ENCODE measurements at places on chromosomes 4 and X.

GRCh38 chr4:41281038-41281634 lies 24.4 kb downstream of the UCHL1 start:
- DNase-seq, result peak; percentile 47

GRCh38 chr4:24793219-24794005 lies 2.0 kb upstream of the SOD3 start:
- no peak for DNase-seq

- DNase-seq, result no peak
These were observed 35.5 kb upstream of the CCKAR start for GRCh38 chr4:26525771-26526150.

- DNase-seq, result no peak
These were observed 12.0 kb upstream of the CD38 start for GRCh38 chr4:15765910-15766697.

- no peak for DNase-seq
These were observed 6.0 kb upstream of the MAEA start for GRCh38 chr4:1283711-1284110.

DNA sequence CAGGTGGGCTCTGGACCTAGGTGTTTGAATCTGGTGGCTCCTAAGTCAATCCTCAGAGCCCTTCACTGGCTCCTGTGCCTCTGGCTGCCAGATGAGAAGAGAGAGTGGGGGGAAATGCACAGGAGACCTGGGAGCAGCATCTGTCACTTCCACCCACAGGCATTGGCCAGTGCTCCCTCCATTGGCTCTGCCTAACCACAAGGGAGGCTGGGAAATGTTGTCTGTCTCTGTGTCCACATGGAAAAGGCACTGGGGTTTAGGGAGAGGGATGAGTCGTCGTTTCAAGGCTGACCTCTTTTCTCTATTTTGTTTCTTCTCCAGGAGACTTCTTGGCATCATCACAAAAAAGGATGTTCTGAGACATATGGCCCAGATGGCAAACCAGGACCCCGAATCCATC lies 76.4 kb downstream of the CLCN4 start:
- DNase-seq, result no peak

GRCh38 chr4:109441862-109442458 lies 8.3 kb downstream of the SEC24B start:
- no peak for DNase-seq

- DNase-seq, result no peak
These were observed 106.8 kb downstream of the ARSJ start for GRCh38 chr4:113872426-113873260.

GRCh38 chr4:88090898-88091297 lies 67.5 kb downstream of the ABCG2 start:
- no peak for DNase-seq

DNA sequence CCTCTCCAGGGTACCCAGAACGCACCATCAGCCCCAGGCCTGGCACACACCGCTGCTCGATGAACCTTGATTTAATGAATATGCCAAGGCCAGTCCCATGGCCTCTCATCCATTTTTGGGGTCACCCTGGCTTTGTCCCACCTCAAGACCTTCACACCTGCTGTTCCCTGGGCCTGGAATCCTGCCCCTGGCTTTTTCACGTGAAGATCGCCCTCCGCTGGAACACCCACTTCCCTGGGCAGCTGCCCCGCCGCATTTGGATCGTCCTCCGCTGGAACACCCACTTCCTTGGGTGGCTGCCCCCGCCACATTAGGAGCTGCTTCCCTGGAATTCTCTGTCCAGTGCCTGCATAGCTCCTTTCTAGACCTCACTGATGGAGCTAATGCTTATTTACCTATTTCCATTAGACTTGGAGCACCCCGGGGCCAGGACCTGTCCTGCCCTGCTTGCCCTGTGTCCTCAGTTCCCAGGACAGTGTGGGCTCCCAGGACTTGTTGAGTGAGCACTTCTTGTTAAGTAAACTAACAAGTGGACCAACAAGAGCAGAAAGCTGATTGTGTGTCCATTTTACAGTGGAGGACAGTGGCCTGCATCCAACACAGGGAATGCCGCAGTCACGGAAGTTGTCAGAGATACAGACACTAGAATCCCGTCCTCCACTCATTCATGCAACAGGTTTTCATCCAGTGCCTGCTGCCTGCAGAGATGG lies 12.5 kb downstream of the BLOC1S4 start:
- DNase-seq, result no peak

DNA sequence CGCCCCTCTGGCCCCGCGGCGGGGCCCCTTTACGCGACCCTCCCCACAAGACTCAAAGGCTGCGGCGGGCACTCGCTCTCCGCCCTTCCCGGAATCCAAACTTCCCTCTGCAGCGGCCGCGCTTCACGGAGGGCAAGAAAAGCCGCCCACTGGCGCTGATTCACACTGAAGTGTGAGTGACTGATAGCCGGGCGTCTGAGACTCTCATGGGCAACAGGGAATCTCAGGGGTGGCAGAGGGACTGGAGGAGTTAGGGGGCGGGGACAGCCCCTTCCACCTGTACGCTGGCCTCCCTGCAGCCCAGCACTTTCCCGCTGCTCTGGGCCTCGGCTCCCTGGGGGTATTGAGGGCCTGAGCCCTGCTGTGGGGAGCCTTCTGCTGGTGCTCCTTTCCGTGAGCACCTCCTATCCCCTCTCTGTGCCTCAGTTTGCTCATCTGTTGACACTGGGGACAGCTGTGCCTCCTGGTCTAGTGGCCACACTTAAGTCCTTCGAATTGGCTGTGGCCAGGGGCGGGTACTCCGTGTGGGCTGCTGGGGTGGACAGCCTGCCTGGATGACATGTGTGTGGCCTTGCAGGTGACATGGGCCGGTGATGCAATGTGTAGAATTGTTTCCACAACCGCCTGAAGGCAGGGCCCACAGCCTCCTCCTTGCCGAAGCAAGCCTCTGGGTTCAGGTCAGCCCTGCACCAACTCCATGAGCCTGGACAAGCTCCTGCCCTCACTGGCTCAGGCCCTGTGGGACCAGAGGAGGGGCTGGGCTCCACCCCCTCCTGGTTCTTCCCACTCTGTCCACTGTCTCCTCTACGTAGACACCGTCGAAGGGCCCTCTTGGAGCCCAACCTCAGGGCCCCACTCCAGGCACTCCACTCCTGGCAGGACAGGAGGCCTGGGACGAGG lies 951 bp downstream of the SH3BP2 start:
- no peak for DNase-seq

DNA sequence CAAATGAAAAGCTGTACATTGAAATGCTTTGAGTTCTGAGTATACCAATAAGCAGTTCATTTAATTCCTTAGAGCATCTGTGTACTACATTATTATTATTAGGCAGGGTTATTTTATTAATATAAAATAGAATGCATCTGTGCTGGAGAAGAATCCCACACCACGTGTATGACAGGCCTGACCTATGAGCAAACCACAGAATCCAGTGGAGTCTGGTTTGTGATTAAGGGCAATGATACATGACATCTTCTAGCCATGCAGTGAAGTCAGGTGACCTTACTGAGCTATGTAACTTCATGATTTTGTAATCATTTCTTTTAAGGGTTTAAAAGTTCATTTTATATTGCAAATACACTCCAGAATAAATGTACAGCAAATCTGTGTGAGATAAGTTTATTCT lies 1165.0 kb upstream of the TENM3 start:
- DNase-seq, result no peak

GRCh38 chrX:134144231-134144630 lies 92.8 kb upstream of the CCDC160 start:
- DNase-seq, result no peak

DNA sequence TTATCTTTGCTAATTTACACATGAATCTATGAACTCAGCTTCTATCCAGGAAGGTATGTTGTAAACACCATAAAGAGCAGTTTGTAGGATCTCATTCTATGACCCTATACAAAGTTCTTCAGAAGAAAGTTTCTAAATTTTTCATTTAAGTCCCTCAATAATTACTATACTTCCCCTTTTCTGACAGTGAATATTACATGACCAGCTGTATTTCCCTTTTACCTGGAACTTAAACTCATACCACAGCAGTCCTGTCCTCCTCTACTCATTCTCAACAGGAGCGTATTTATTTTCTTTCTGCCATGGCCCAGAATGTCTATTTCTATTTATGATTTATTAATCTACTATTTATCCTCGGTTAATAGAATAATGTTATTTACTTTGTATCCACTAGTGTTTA lies 15.8 kb downstream of the RASGEF1B start:
- DNase-seq, result no peak

DNA sequence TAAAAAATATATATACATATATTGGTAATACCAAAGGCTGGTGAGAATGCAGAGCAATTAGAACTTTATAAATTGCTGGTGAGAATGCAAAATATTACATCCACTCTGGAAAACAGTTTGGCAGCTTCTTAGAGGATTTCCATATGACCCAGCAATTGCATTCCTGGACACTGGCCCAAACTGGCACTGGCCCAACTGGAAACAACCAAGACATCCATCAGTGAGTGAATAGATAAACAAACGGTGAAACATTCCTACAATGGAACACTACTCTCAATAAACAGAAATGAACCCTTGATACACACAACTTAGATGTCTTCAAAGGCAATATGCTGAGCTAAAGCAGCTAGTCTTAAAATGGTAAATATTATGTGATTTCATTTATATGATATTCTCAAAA lies 524.2 kb downstream of the IQCM start:
- peak; percentile 10 for DNase-seq

DNA sequence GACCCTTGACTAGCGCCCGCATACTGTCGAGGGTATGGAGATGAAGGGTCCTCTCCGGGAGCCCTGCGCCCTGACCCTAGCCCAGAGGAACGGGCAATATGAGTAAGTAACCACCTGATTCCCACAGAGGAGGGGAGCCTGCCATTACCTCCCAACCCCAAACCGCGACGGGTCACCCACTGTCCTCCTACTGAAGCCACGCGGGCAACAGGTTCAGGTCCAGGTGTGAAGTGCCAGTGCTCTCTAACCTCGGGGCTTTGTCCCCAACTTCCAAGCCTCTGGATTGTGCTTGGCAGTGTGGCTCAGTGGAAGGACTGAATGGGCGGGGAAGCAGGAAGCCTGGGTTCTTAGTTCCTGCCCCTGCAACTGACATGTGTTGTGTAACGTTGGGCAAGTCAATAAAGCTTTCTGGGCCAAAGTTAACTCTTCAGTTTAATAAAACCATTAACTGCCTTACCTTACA lies 694 bp downstream of the OCRL start:
- no peak for DNase-seq

Data from smooth muscle cell of the brain vasculature (primary cell).